ENCODE measurements at places on chromosomes 1 and 21. TPM values are rescaled to one million over a fixed set of nuclear protein-coding genes. Genes with fewer than 3 reads are reported as not detected.

CAMK2N1 gene
- 17.0 TPM for total RNA-seq

TLCD4 gene
- total RNA-seq, result 1.3 TPM

DPT gene
- total RNA-seq, result not detected

TFF2 gene
- total RNA-seq, result 1.5 TPM

RPTN gene
- total RNA-seq, result not detected

RHBG gene
- not detected for total RNA-seq

ECM1 gene
- total RNA-seq, result 3.2 TPM

PYHIN1 gene
- total RNA-seq, result not detected

HES3 gene
- not detected for total RNA-seq

TEX38 gene
- 0.20 TPM for total RNA-seq

SLAMF8 gene
- not detected for total RNA-seq

ZBTB8B gene
- not detected for total RNA-seq

DNA sequence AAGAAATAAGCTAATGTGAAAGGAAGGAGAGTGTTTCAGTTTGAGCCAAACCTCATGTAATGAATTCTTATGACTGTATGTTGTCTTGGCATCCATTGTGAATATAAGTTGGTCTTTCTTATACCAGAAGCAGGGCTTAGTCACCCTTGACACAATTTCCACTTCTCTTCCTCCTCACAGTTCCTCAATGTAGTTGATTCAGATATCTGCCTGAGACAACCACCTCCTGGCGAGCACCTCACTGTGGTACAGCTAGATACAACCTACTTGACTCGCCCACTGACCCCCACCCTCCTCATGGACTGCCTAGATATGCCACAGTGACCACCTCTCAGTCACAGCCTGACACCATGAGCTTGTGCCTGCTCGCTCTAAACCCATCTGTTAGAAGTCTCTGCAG is 45.6 kb downstream of the KYAT3 start:
- DNase-seq, result no peak

DNA sequence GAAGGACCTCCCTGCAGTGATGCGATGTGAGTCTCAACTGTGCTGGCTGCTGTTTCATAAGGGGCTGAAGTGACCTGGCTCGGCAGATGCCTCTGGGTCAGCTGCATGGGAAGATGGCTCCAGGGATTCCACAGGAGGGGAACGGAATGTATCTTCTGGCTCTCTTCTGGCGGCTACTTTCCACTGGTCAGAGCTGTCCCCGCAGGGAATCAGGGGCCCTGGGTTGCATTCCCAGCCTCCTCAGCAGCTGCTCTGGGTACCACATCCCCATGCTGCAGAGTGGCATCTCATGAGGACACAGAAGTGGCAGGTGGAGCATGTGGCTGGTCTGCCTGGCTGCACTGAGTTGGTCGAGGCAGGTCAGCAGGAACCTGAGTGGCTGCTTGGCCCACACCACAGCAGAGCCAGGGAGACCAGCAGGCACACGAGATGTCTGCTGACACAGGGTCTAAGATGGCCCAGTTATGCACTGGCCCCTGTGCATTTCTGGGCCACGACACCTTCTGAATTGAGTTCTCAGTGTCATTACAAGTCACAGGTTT is 42.8 kb downstream of the POFUT2 start:
- no peak for DNase-seq

DNA sequence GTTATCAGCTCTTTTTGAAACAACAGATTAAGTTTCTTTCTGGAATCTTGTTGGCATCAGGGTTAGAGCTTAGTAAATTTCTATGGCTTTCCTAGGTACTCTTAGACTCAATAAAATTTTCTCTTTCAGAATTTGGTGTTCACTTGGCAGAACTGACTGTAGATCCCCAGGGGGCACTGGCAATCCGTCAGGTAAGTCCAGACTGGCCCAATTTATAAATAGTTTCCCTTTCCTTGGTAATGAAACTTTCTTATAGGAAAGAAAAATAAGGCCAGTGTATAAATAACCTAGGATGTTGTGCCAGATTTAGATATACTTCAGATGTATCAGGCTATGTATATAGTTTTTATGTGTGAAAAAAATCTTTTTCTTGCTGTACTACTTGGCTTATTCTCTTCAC is 18.2 kb downstream of the IPO9 start:
- no peak for DNase-seq

GRCh38 chr1:58308206-58308605 is 238.3 kb downstream of the OMA1 start:
- no peak for DNase-seq

GRCh38 chr1:95196017-95196416 is 38.0 kb upstream of the RWDD3 start:
- no peak for DNase-seq

DNA sequence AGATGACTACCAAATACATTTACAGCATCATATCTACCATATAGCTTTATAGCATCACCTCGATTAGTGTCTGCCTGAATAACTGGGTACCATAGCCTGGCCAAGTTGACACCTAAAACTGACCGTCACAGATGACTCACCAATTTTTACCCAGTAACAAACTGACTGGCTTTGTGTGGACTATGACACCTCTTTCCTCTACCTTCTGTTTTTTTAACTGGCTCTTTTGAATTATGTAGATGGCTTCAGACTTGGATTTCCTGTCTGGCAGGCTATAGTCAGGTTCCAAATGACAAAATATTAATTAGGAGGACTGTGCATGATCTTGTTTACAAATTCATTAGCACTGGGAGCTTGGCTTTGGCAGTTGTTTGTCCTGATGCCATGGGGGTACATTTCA is 360.3 kb downstream of the TGFB2 start:
- DNase-seq, result peak; percentile 62

- no peak for DNase-seq
Measured at GRCh38 chr1:236836157-236836556, 41.1 kb downstream of the MTR start.

DNA sequence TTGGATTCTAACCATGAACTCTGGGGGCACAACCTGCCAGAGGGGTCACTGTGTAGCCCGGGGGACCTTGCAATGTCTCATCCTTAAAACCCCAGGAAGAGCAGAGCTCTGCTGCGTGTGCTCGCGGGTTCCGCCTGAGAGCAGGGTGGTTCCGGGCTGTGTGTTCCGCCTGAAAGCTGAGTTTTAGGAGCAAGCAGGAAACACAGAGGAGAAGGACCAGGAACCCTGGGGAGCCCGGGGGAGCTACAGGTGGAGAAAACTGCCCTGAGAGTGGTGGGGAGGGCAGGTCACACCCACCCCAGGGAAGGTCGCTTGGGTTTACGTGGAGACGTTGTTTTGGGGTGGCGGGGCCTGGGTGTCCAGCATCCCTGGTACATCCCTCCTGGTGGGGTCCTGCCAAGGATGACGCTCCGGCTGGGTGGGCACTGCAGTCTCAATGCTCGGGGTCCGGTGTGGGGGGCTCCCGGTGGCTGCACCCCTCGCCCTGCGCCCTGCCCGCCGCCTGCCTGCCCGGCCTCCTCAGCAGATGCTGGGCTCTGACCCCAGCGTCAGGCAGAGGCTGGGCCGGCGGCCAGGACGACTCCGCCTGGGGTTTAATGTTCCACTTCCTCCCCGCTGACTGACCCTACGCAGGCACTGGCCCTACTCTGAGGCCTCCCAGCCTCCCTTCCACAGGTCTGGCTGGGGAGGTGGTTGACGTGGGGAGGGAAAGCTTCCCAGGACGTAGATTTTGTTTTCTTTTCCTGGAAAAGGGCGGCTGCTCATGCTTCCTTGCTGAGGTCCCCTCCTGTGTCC is 17.3 kb upstream of the C1orf159 start:
- peak; percentile 87 for DNase-seq

DNA sequence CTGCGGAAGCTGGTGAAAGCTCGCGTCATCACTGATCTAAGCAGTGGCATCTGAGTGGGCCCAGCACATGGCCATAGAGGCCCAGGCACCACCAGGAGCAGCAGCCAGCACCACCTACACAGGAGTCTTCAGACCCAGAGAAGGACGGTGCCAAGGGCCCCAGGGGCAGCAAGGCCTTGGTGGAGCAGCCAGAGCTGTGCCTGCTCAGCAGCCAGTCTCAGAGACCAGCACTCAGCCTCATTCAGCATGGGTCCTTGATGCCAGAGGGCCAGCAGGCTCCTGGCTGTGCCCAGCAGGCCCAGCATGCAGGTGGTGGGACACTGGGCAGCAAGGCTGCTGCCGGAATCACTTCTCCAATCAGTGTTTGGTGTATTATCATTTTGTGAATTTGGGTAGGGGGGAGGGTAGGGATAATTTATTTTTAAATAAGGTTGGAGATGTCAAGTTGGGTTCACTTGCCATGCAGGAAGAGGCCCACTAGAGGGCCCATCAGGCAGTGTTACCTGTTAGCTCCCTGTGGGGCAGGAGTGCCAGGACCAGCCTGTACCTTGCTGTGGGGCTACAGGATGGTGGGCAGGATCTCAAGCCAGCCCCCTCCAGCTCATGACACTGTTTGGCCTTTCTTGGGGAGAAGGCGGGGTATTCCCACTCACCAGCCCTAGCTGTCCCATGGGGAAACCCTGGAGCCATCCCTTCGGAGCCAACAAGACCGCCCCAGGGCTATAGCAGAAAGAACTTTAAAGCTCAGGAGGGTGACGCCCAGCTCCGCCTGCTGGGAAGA is 3.2 kb upstream of the ARTN start:
- DNase-seq, result no peak

DNA sequence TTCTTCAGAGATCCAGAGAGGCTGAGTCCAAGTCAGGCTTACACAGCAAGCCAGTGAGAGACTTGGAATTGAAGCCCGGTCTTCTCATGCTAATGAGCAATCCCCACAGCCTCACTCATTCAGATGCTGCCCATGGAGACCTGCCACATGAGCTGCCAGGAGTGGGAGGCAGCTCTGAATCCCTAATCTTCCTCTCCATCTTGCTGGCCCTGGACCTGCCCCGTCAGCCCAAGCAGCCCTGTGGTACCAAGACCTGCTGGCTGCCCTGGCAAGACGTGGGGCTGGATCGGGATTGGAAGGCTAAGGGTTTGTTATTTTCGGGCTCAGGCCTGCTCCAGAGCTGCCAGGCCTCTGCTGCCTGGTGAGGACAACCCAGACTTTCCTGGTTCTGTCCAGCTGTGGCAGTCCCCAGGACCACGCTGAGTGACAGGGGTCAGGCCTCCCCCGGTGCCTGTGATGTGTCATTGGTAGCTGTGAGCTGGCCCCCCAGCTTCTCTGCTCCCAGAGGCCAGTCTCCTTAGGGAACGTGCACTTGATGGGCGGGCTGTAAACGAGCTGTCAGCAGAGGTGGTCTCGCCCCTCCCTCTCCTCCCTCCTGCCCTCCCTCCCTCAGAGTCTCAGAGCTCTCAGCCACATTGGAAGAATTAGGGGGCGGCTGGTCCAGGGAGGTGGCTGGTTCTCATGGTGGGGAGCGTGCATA is 135.0 kb downstream of the FOXD2 start:
- DNase-seq, result no peak

GRCh38 chr1:204259782-204260181 is 46.0 kb upstream of the GOLT1A start:
- no peak for DNase-seq

- no peak for DNase-seq
Measured at GRCh38 chr1:184437291-184437690, 50.5 kb downstream of the C1orf21 start.

- DNase-seq, result no peak
Measured at GRCh38 chr1:229478852-229479251, 29.3 kb downstream of the NUP133 start.

- no peak for DNase-seq
Measured at GRCh38 chr21:44329971-44330681, 9.1 kb downstream of the CFAP410 start.

DNA sequence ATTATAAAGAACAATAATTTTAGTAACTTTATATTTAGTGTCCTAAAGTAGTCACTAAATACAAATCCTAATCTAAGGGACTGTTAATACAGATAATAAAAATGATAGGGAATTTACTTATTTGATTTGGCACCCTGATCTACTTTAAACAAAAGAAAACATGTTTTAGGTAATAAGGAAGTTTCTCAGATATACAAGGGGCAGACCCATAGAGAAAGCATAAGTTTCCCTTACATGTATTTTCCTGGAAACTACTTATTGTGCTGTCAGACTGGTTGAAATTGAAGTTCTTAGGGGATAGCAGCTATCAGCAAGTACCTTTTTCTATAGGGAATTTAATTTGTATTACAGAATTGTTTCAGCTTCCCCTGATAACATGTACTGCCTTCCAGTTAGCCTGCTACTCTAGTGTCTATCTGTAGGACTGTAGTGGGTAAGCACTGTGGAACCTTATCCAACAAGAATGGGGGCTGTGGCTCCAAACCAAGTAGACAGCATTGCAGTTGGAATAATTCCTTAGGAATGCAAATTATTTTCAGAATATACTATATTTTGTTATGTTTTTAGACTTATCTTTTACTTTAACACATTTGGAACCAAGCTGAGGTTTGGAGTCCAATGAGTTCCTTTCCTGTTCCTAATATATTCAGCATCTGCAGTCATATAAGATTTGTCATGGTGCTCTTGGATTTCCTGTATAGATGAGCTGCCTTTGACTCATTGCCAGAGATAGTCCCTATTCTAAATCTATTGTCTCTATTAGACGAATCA is 14.7 kb downstream of the MSH4 start:
- DNase-seq, result no peak

DNA sequence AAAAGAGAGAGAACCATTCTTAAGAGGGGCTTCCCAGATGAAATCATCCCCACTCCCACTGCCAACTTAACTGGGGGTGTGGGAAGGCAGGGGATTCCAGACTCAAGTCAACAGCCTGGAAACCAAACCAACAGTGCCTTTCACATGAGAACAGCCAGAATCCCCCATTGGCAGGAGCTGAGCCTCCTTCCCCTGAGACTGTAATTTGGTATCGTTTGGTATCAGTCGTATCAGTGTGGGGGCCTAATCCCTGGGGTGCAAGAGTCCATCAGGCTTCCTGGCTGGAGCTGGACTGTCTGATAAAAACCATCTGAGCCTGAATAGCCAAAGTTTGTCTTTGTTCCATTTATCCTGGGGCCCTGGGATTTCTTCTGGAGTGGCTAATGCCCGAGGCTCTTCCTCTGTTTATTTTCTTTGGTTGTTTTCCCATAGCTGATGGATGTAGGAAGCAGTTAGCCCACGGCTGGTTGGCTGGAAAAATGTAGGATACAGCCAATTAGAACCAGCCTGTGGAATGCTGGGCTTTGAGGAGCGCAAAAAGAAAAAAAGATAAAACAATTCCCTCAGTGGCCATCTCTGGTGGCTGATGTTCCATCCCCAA is 84.6 kb downstream of the LAMC2 start:
- DNase-seq, result no peak

DNA sequence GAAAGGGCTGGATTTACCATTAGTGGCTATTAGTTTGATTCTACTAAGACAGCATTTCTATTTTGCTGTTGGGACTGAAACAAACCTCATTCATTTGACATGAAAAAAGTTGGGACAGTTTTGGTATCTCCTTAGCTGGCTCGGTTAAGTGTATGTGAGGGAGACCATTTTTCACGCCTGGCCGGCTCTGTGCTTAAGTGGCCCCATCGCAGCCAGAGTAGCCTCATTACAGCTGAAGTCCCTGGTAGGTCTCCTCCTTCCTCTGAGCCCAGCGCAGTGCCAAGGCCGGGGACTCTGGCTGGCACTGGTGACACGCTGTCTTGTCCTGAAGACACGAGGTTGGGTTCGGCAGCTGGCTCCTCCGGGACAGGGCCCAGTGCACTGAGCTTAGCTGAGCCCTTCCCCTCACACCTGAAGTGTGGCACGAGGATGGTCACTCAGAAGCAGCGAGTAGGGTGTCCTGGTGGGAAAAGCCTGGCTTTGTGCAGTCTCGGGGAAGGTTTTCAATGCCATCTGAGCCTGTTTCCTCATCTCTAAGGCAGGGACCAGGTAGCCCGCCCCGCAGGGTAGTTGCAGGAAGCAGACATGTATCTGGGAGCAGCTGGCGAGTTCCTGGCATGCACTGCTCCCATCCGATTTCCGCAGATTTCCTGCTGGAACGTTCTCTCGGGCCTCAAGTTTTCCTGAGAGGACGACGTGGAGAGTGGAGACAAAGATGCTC is 196.5 kb downstream of the DYRK1A start:
- DNase-seq, result no peak
